Activated CD8-positive, alpha-beta memory T cell treated with anti-CD3 and anti-CD28 coated beads for 24 hours (primary cell): ENCODE measurements at places on chromosomes 5 and 9.

DNA sequence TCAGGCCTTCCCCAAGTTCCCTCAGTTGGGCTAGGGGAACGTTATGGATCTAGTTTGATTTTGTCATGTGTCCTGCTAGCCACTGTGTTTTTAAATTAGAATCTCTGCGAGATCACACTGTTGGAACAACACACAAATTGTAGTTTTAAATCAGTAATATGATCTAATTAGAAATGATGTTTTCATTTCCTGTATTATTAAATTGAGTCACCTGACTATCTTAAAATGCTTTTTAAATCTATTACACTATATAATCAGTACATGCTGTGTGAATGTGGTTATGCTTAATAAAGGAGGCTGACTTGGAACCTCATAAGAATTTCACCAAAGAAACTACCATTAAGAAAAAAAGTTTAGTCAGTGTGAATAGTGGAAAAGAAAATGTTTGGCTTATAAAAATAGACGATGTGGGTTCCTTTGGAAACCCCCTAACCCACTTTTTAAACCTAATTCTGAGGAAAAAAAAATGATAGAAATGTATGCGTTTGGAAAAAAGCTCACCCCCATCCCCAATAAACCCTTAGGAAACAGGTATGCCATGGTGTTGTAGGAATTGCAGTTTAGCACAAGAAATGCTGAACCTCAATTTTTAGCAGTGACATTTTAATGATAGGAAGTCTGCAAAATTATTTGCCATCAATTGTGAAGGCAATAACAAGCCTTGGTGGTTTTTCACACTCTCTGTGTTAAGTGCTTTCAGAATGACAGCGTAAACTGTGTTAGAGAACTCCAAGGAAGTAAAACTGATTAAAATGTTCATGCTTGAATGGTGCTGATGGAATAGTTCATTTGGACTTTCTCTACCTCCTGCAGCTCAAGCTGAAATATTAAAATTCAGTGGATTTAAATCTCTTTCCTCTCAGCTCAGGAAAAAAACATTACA, 59.0 kb downstream of the TLE4 start:
- no peak for DNase-seq

GRCh38 chr9:130665029-130665430, 636 bp downstream of the PRDM12 start:
- no peak for DNase-seq

- DNase-seq: no peak
Observed at GRCh38 chr5:157549283-157549629, 26.3 kb downstream of the ADAM19 start.

DNA sequence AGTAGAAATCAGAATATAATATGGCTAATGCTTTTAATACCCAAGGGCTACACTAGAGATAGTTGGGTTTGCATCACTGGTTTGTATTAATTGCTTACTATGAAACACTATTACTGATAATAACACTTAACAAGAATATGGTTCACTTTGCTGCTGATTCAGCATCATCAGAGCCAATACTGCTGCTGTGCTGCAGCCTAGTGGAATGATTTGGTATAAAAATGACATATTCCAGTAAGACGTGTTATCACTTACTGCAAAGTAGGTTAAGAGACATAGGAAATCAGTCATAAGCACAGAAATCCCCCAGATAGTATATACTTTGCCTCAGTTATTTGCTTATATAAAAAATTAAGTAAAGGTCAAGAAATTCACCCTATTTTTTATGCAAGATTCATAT, 2.8 kb downstream of the CDH10 start:
- no peak for DNase-seq

DNA sequence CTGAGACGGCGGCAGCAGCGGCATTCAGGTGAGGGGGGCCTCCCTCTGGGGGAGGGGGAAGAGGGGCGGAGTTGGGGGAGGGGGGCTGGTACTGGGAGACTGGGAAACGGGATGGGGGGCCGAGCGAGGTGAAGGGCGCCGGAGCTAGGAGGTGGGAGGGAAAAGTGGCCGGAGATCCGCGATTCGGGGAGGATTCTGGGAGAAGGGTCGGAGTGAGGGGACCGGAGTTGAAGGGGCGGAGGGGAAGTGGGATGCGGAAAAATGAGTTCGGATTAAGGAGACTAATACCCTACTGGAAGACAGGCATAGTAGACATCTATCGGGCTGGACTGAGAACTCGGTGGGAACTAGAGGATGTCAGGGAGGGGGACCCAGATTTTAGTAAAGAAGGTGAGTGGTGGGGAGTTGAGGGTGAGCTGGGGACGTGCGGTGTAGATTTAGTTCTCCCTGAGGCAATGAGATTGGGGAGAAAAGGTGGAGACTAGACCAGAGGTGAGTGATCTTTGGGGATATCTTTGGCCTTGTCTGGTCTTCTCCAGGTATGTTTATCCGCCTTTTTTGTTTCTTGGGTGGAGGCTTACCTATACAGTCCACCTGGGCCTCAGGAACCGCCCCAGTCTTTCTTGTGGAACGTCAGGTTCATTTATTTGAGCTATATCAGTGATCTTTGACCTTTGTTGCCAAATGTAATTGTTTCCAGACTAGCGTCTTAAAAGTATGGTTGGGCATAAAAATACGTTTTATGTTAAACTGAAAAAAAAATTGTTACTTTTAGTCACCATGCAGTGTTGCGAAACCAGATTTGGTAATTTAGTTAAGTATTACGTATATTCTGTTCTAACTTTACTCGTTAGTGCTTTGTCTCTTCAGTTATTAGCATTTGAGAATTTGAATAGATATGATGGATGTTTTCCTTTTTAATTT, 632 bp downstream of the UBAP1 start:
- no peak for DNase-seq

DNA sequence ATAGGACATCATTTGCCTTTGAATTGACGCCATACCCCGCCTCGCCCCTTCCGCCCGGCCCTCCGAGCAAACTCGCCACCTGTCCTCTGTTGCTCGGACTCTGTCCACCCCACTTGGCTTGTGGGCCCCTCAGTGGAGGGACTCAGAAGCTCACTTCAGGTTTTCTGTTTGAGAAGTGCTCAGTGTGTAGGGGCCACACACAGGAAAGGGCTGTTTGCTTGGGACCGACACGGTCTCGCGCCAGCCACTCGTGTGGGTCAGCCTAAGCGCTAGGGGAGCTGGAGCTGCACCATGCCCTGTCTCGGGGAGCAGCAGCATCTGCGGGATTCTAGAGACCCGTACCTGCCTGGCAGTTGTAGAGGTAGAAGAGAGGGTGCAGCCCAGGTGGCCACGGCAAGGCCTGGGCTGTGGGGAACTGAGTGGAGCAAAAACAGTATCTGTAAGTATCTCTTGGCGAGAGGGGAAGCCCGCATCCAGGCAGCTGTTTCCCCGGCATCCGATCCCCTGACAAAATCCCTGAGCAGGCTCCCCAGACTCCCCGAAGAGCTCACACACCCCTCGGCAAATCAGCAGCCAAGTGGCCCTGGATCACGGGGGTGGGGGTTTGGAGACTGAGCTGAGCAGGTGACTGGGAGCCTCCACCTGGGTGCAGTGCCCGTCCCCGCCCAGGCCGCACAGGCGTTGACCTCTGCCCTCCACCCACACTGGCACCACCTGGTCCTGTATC, 52.2 kb downstream of the COL5A1 start:
- no peak for DNase-seq

GRCh38 chr5:72093217-72093616, 14.1 kb upstream of the MAP1B start:
- no peak for DNase-seq
